AG09319 (cell line): ENCODE measurements at places on chromosomes 4 and X.

GRCh38 chr4:7433376-7434140, 1.2 kb downstream of the PSAPL1 start:
- DNase-seq = no peak

DNA sequence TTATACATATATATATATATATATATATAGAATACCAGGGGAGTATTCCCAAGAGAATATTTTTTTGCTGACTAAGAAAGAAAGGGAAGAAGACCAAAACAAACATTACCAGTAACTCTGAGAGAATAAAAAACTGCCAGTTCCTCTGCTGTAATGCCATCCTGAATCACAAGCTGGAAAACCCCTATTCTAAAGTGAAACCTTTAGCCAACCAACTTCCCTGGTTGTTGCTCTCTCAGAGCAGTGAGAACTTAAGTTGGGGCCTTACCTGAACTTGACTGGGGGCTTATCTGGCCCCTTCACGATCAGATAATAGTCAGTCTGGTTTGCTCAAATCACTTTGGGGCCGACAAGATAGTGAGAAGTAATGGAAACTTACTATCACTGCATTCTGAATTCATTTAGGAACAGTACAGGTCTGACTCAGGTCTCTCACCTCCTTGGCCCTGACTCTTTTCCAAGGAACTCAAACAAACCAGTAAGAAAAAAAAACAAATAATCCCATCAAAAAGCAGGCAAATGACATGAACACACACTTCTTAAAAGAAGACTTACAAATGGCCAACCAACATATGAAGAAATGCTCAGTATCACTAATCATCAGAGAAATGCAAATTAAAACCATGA, 62.5 kb downstream of the CD40LG start:
- DNase-seq = no peak

- DNase-seq = no peak
Observed at GRCh38 chr4:155444721-155445120, 68.0 kb upstream of the MAP9 start.

GRCh38 chr4:174277433-174277832, 6.0 kb downstream of the FBXO8 start:
- DNase-seq = no peak

DNA sequence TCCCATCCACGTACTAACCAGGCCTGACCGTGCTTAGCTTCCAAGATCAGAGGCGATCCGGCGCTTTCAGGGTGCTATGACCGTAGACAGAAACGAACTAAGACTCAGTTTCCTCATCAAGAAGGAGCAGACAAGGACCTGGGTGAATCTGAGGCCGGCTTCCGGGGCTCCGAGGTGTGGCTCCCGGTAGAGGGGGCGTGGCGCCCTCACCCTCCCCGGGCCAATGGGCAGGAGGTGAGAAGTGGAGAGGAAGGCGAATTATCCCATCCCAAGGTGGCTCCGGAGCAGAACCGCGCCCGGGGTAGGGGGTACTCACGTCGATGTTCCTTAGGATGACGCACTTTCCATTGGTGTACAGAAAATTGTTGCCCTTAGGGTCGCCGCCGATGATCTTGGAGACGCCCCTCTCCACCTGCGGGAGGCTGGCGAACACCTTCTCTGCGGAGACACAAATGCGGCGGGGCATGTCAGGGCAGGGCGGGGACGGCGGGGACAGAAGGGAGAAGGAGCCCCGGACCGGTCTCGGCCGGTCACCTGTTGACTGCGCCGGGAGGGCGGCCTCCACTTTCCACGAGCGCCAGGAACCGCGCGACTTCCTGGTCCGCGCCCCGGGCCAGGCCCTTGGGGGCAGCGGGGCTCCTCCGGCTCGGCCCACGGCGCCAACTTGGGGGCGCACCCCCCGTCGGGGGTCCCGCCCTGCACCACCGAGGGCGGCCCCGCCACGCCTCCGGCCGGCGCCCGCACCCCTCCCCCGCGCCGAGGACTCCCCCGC, 616 bp downstream of the WDR1 start:
- DNase-seq = no peak
